ENCODE measurements at places on chromosomes 1 and 21.
A peak's percentile ranks its signal among the peaks of the same experiment; 100 is the strongest.

DNA sequence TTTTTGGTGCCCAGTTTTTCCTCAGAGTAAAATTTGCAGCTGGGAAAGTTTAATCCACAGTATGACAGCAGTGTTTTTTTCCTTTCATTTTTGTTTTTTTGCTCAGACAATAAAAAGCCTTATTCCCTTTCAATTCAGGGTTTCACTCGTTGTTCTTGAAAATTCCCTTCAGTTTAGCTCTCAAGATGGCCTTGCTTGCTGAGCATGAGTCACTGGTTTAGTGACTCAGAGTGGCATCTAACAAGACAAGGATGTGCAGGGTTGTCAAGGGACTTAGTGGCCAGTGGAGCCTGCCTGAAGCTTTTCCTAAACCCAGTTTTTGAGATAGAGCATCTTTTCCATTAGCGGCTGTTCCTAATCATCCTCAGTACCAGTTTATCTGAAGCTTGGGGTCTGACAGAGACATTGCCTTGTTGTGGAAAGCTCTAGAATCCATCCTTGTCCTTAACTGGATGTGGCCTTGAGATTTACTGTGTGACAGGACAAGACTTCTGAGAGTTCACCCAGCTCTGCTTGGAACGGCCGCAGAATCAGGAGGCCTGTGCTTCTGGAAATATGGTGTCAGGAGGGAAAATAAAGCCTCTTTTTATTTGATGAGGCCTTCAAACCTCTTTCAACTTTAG is 48.4 kb upstream of the DNAJC6 start:
- no peak for DNase-seq

- no peak for DNase-seq
Measured at GRCh38 chr1:26894263-26894662, 4.2 kb upstream of the GPN2 start.

GRCh38 chr1:1605034-1605591 is 5.2 kb upstream of the FNDC10 start:
- DNase-seq, result no peak

DNA sequence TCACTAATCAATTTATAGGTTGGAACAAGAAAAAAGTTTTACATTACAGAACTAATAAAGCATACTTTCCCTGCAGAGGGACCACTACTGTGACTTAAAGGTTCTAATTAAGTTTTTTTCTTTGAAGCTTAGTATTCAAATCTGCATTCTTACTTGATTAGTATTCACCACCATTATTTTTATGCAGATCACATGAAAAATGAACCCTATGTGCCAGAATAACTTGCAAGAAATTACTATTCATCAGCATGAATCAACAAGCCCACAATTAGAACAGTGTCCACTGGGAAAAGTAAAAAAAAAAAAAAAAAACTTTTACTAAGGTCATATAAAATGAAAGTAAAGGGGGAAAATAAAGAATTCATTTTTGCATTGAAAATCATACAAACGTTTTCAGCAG is 90.8 kb downstream of the SMYD3 start:
- no peak for DNase-seq

GRCh38 chr1:172141341-172141881 is 279.1 kb upstream of the C1orf105 start:
- no peak for DNase-seq

DNA sequence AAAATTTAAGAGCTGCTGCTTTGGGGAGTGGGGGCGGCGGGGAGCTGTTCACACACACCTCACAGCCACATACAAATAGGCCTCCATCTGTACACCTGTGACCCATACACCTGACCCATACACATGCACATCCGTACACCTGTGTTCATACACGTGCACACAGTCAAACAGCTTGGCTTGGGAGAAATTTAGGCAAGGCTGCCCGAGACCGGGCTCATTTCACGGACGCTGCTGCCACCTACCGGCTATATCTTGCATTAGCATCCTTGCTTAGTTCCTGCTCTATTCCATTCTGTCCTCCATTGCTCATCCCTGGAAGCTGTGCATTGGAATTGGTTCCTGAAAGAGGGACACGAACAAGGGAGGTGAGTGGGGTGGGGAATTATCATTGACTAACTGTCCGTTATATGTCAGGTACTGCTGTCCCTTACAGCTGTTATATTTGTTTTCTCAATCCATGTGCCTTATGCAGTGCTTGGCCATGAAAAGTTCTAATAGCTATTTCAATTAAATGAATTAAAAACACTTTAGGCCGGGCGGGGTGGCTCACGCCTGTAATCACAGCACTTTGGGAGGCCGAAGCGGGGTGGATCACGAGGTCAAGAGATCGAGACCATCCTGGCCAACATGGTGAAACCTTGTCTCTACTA is 37.1 kb upstream of the EPB41 start:
- peak; percentile 92 for DNase-seq

DNA sequence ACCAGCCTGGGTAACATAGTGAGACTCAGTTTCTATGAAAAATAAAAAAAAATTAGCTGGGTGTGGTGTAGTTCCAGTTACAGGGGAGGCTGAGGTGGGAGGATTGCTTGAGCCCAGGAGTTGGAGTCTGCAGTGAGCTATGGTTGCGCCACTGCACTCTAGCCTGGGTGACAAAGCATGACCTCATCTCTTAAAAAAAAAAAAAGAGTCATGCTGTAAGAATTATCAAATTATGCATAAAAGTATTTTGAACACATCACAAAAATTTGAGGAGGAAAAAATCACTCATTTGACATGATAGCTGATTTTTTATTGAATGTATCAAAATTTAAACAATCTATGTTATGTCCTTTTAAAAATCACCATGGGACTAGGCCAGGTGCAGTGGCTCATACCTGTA is 17.8 kb downstream of the CCDC30 start:
- DNase-seq, result no peak

DNA sequence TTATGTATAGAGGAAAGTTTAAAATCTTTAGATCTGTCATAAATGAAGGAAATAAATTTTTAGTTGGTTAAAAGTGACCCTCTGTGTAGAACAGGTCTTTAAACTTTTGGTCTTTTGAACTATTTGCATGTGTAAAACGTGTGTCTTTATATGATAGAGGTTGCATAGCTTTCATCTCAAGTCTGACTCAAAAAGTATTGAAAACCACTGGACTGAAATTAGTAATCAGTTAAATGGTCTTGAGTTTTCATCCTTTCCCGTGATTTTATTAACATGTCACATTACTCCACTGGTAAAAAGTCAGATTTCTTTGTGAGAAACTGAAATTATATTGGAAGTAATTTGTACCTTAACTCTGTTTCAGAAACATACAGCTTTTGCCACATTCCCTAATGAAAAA is 1.8 kb downstream of the RNPC3 start:
- DNase-seq, result no peak

- DNase-seq, result no peak
Measured at GRCh38 chr1:75785320-75785982, 605 bp upstream of the RABGGTB start.

- peak; percentile 36 for DNase-seq
Measured at GRCh38 chr1:39183503-39184353, 20.8 kb upstream of the MACF1 start.

DNA sequence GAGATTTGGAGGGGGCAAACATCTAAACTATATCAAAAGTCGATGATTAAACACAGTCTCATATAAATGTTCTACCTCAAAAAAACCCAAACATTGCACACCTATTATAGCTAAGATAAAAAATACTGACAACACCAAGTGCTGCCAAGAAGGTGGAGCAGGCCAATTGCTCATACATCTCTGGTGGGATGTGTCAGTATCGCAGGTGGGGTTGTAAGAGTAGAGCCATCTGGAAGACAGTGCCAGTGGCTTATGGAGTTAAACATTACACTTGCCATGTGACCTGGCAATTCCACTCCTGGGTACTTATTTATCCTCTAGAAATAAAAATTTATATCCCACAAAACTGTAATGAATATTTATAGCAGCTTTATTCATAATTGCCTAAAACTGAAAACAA is 213.4 kb downstream of the DISC1 start:
- no peak for DNase-seq

- DNase-seq, result no peak
Measured at GRCh38 chr21:46193829-46194373, 9.6 kb upstream of the SPATC1L start.

DNA sequence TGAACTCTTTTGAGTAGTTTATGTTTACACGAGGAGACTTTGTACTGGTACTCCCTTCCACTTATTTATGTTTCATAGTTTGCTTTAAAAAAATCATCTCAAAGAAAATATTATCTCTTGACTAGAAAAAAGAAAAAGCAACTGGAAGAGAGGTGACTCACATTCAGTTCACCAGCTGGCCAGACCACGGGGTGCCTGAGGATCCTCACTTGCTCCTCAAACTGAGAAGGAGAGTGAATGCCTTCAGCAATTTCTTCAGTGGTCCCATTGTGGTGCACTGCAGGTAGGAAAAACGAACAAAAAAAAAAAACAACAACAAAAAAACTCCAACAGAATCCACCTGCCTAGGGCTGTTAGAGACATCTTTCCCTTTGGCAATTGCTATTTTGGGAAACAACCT is 102.9 kb downstream of the PTPRC start:
- no peak for DNase-seq

- DNase-seq, result no peak
Measured at GRCh38 chr21:31781737-31782136, 49.8 kb upstream of the SCAF4 start.

DNA sequence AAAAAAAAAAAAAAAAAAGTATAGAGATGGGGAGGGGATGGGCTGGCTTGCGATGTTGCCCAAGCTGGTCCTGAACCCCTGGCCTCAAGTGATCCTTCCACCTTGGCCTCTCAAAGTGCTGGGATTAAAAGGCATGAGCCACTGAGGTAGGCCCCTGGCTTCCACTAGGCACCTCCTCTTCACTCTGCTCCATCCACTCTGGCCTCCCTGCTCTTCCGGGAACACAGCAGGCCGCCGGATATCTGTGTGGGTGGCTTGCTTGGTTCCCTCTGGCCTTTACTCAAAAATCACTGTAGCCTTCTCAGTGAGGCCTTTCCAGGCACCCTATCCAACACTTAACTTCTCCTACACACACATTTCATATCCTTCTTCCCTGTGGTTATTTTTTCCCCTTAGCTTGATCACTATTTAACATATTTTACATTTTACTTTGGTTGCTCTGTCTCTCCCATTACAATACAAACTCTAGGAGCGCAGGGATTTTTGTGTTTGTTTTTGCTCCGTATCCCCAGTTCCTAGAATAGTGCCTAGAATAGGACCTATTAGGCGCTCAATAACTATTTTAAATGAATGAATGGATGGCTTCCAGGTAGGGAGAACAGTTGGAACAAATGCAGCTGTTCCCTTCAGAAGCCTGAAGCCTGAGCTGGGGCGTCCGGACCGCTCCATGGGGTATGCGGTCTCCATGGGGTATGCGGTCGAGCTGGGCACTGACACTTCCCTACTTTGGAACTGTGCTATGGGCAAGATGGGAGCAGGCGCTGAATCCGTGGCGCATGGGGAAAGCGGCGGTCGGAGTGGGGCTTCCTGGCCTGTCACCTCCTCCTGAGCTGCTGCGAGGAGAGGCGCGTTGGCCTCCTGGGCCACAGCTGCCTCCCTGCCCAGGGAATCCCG is 46.7 kb downstream of the H3-3A start:
- DNase-seq, result no peak

- no peak for DNase-seq
Measured at GRCh38 chr1:165807613-165808012, 19.8 kb upstream of the UCK2 start.

DNA sequence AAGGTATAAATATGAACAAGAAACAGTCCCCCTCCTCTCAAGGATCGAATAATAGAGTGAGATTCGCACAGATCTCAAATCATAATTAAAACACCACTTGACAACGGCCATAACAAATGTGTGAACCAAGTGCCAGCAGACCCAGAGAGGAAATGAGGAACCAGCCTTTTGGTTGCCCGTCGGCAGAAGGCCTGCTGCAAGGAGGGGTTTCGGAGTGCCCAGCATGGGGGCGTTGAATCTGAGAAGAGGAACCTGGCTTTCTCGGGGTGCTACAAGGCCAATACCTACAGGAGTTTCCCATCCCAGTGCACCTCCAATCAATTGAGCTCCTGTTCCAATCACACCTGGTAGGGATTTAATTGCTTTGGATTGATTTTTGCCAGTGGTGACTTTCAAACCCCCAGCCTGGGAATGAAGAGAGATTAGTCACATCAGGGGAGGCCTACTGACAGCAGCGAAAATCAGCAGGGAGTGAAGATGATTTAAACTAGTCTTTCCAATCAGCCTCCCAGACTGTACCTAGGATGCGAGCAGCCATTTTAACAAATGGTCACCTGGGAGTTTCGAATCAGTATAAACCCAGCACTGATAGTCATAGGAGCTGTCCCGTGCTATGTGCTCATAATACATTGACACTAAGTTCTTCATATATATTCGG is 263.8 kb downstream of the KAZN start:
- no peak for DNase-seq

GRCh38 chr1:119834990-119835389 is 23.7 kb upstream of the REG4 start:
- DNase-seq, result no peak

- DNase-seq, result no peak
Measured at GRCh38 chr1:244758708-244759107, 76.8 kb upstream of the COX20 start.

DNA sequence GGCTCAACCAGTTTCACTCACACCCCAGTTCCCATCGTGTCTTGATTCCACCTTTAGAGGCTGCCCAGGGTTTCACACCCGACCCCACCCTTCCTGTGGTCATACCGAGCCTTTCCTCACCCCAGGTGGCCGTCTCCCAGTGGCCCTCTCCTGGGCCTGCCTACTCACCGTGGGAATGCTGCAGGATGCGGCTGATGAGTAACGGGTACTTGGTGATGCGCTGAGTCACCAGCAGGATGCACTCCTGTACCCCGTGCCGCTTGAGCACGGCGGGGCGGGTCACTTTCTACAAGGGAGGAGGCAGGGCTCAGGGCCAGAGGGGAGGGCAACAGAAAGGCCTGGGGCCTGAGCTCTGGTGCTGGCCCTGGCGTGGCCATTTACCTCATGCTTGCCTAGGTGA is 16.4 kb downstream of the ARHGEF2 start:
- no peak for DNase-seq

GRCh38 chr1:85681087-85681486 is 27.1 kb downstream of the ZNHIT6 start:
- DNase-seq, result no peak

DNA sequence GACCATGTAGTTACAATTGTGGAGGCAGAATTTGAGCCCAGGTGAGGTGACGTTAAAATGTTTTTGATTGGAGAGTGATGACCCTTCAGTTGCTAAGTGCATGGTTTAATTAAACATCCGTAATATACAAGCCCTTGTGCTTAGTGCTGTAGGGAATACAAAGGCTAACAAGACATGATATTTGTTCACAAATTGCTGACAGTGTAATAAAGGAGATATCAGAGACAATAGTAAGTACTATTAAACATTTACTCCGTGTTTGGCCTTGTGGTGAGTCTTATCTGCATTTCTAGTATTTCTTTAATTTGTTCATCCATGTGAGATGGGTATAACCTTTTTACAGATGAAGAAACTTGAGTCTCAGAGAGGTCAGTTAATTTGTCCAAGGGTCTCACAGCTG is 37.9 kb downstream of the RLF start:
- no peak for DNase-seq

DNA sequence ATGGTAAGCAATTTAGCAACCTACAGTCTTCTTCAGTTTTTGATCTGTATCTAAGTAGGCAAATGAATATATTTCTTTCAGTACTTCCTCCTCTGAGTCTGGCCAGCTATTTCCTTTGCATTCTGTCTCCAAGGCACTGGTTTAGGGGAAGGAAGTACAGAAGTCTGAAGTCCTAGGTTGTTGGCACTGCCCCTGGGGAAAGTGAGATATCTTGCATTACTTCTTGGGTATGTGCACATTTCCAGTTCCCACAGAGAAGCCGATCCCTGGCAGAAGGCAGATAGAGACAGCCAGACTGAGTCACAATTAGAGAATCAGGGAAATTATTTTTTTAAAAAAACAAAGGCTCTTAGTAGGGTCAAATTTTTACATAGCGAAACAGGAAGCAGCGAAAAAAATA is 98.8 kb downstream of the RASAL2 start:
- no peak for DNase-seq

- no peak for DNase-seq
Measured at GRCh38 chr1:5311147-5311546, 656.7 kb downstream of the AJAP1 start.
